ENCODE measurements at places on chromosomes 6 and 20. TPM values are rescaled to one million over a fixed set of nuclear protein-coding genes. Genes with fewer than 3 reads are reported as not detected.

DNA sequence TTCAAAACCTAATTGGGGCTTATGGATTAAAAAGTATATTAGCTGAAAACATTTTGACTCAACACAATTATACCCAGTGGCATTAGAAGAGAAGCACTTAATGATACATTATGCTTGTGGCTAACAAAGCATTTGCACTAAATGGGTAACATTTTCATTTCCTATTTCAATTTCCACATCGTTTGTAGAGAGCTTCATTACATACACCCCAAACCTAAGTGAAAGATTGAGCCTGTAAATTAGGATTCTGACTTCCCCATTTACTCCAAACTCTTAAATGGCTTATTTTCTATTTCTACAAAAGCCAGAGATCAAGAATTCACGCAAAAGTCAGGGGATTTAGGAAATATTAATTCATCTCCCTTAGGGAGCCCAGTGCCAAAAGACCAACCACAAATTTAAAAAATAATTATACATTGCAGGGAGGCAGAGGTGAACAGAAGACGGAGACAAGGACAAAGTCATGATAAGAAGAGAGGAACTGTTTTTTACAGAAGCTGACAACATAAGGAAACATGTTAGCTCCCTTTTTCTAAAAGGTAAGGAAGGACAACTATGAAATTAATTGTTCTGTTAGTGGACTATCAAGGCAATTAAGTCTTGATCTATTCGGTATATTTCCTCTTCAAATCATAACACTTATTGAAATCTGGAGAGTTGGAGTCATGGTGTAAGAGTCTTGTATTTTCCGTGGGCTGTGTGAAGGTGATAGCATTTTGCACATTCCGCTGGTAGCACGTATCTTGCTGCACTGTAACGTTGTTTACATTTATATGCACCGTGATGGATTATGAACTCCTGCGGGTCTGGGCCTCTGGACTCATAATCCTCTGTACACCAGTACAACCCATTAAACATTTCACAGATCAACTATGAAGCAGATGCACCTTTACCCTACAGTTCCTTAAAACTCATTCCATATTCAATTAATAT, 24.8 kb upstream of the EZR start:
- no peak for DNase-seq

GRCh38 chr6:109091314-109092024, 3.2 kb downstream of the SESN1 start:
- no peak for DNase-seq

Gene SOBP
- 2.9 TPM for total RNA-seq

DNA sequence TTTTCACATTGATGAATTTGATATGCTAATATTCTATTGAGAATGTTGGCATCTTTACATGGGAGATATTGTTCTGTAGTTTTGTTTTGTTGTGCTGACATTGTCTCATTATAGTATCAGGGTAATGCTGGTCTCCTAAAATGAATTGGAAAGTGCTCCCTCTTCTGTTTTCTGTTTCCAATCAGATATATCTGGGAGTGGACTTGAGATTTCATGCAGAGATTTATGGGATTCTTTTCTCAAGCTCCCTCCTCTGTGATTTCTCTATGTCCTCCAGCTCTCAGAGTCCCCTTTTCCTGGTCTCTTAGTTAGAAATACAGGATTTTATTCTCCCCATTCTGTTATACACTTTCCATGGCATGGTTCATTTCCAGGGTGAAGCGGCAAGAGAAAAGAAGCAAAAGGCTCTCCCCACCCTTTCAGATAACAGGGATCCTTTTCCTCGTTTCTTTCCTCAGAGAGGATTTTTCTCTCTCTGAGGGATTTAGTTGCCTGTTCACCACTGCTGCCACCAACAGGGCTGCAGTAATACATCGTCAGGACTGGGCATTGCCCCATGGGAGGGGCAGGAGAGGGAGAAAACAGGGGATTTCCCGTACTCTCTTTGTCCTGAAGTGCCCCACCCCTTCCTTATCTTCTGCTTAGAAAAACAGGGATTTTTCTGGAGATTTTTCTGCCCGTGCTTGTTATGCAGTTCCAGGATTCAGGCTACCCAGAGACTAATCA, 59.3 kb upstream of the STMND1 start:
- peak; percentile 75 for DNase-seq

Gene TCP11
- not detected for total RNA-seq

DNA sequence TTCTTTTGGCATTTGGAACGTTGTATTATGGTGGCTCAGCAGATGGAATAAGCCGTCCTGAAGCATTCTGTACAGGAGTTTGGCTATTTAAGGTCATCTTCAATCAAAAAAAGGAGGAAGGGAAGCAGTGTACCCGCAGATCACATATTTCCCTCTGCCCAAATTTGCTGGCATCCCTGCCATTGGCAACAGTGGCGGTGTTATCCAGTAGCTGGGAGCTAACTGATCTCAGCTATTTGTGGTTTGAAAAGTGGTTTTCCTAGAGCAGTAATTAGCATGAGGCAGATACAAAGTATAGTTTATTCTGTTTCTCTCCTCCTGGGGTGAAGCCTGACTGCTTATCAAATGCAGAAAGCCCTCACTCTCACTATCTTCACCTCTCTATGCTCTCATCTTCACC, 576.8 kb downstream of the QKI start:
- DNase-seq: no peak

DNA sequence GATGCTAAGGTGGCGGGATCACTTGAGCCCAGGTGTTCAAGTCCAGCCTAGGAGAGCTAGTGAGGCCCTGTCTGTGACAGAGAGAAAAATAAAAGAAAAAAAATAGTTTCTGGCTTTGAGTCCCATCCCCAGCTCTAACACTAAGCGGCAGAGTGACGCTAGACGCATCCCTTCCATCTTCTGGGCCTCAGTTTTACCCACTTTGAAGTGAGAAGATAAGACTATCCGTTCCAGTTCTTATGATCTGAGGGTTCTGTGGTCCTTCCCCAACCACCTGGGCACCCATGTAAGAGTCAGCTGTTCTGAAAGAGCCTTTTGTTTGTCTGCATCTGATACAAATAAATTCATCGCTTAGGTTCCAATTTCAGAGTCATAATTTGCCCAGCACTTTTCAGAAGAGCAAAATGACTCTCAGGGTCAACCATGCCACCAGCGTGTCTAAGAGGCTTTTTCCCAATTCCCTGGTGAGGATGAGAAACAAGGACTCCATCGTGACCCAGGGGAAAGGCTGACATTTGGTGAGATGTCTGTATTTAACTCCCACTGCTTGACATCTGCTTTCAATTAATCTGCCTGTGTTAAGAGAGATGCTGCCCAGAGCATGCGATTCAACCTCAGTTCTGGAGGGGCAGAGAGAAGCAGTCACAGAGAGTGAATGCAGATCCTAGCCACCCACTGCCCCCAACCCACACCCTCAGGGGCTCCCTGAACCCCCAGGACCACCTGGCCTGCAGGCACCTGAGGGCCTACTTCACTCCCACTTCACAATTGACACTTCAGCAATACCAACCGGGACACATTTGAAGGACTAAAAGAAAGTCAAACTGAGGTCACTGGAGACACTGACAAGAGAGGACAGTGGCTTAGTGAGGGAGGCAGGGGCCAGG, 131.6 kb upstream of the TOP1 start:
- no peak for DNase-seq

GRCh38 chr6:25008707-25009392, 73.1 kb upstream of the RIPOR2 start:
- no peak for DNase-seq

DNA sequence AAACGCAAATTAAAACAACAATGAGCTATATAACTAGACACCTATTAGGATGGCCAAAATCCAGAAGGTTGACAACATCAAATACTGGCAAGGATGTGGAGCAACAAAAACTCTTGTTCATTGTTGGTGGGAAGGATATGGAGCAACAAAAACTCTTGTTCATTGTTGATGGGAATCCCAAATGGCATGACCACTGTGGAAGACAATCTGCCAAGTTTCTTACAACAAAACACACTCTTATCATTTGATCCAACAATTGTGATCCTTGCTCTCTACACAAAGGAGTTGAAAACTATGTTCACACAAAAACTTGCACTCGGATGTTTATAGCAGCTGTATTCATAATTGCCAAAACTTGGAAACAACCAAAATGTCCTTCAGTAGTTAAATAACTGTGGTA, 61.8 kb upstream of the LAMA2 start:
- DNase-seq: no peak

DNA sequence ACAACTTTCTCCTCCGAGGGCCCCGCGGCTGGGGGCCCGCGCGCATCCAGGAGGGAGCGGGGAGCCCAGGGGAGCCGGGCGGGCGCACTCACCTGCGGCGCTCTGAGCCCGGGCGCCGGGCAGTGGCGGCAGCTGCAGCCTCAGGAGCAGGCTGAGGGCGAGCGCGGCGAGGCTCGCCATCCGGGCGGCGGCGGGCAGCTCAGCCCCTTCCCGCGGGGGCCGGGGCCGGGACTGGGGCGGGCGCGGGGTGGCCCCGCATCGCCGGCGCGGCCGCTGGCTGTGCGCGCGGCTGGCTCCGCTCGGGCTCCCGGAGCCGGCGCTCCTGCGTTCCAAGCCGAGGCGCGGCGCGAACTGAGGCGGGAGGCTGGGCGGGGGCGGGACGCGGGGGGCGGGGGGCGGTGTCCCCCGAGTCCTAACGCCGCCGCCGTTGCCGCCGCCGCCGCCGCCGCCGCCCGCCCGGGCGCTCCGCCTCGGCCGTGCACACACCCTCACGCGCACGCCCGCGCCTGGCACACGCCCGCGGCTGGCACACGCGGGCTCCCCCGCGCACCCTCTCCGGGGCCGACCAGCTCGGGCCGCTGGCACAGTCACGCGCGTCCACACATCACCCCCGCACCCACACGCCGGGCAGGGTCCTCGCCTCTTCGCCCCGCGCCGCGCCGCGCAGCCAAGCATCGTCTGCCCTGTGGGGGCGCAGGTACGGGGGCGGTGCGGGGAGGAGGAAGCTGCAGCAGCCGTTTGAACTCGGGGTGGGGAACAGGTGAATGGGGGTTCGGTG, at the start of gene PTPRT:
PTPRT (minus strand) TSS at position 353 of the 778 bp plus-strand sequence; CDS start at position 180, 173 bp downstream.
- no peak for DNase-seq

Gene TRIM31
- 0.12 TPM for total RNA-seq

GRCh38 chr6:96816301-96816817, 20.9 kb downstream of the GPR63 start:
- DNase-seq: no peak

Gene PLEKHG1
- 6.3 TPM for total RNA-seq

Gene OXT
- total RNA-seq: not detected

- no peak for DNase-seq
These were observed 234.5 kb upstream of the THEMIS start for GRCh38 chr6:128135325-128135724.

Measured in H4 (cell line).